ENCODE measurements at places on chromosomes 4 and X.

DNA sequence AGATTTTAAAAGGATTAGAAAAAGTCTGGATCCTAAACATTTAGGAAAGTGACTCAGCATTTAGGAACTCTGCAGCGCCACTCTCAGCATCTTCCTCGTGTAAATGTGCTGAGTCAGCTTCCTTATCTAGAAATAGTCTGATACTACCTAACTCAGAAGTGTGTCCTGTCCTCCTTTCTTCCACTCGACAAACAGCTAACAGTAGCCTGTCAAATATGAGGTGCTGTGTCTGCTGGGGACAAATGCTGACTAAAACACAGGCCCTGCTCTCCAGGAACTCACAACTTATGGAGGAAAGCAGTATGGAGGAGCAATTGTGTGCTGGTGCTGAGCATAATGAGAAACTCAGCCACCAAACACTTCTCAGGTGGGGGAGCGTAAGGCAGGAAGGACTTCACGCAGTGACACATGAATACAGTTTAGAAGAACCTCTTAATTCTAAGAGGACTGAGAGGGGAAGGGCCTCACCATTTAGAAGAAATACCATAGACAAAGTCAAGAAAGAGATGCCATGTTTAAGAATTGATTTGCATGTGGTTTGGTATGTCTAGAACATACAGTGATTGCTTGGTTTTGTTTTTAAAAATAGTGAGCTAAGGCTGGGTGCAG is 125.3 kb downstream of the SOWAHB start:
- DNase-seq: no peak

DNA sequence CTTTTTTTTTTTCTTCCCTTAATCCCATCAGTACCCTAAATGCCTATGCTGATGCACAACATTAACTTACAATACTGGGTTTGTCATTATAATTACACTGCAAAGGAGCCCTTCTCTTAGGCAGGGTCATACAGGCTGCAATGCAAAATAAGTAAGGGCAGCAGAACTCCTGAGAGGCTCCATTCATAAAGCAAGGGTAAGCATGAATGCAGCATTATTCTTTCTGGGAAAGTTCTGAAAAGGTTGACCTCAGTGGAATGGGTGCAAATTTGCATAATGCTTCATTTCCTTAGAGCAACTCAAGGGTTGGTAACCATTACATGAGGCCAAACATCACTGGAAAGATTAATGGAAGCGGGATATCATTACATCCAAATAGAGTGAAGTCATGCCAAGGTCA is 789.2 kb downstream of the KLHL13 start:
- DNase-seq: no peak

- DNase-seq: no peak
Measured at GRCh38 chr4:88382621-88383020, 4.0 kb downstream of the HERC6 start.

GRCh38 chrX:48045410-48046311 is 25.8 kb downstream of the ZNF630 start:
- no peak for DNase-seq

- no peak for DNase-seq
Measured at GRCh38 chrX:106415276-106415895, 196.4 kb upstream of the RADX start.

- DNase-seq: peak; percentile 33
Measured at GRCh38 chr4:80029364-80029763, 43.7 kb downstream of the ANTXR2 start.

DNA sequence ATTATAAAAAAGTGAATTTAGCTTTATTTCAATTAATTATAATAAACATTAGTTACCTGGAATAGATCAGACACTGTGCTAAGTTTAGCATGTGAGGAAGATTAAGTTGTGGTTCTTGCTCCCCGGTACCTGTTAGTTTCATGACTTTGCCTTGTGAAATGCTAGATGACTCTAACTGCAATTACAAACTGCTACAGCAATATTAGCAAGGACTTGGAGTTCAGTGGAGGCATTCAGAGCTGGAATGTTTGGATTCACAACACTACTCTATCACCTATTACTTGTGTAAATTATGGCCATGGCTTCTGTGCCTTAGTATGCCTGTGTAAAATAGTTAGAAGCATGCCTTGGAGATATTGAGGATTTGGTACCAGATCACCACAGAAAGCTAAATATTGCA is 21.4 kb upstream of the ANXA10 start:
- no peak for DNase-seq

DNA sequence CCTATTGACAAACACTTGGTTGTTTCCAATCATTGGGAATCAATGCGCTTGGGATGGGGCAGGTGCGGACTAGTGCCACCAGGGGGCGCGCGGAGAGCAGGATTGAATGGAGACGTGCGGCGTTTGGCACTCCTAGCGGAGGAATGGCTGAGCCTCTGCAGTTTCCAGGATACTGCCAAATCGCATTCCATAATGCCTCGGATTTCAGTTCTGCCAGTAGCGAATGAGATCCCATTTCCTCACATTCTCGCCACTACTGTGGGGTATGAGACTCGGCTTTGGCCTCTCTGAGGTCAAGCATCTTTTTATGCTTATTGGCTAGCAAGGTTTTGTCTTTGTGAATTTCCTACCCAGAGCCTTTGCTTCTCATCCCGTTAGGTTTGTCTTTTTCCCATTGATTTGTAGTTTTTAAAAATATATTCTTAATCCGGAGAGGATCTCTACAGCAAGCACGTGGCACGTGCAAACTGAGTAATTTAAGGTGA is 28.7 kb downstream of the CLDN34 start:
- DNase-seq: no peak

- DNase-seq: no peak
Measured at GRCh38 chr4:183658362-183659028, 490 bp downstream of the RWDD4 start.

GRCh38 chr4:53004497-53005148 is 142.5 kb downstream of the RASL11B start:
- no peak for DNase-seq

GRCh38 chr4:148980782-148981480 is 538.7 kb upstream of the NR3C2 start:
- DNase-seq: no peak

DNA sequence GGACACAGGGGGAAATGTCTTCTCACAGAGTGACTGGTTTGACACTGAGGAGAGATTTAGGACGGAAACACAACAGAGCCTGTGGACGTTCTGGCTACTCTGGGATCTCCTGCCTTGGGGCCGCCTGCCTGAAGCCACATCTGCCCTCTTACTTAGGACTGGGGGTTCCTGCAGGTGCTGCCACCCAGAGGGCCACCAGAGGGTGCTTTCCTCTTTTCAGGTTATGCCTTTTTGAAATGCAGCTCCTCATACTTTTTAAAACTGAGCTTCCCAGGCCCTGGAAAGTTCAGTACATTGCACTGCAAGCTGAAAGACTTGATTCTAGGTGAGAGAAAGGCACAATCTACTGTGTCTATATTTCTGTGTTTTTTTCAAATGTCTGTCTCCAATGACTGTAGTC is 92.2 kb upstream of the PGRMC2 start:
- DNase-seq: peak; percentile 8

DNA sequence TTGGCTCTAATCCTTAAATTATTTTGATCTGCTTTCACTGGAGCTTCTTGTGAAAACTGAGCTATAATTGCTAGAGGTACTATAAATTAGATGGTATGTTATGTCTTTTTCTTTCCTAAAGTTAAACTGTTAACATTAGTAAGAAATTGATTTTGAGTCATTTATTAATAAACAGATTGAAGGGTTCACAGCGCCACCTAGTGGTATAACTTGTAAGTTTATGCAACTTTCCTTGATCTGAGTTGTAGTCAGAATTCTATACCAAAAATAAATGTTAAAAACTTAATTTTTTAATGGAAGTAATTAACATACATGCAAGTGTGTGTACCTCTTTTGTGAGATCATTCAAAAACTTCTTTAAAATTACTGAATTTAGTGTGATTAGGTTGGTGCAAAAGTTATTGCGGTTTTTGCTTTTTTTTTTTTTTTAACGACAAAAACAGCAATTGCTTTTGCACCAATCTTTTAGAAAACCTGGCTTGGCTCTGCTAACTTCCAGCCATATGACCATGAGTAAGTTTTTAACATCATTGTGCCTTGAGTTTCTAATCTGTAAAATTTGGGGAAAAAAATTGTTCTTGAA is 151.5 kb downstream of the CENPC start:
- no peak for DNase-seq

DNA sequence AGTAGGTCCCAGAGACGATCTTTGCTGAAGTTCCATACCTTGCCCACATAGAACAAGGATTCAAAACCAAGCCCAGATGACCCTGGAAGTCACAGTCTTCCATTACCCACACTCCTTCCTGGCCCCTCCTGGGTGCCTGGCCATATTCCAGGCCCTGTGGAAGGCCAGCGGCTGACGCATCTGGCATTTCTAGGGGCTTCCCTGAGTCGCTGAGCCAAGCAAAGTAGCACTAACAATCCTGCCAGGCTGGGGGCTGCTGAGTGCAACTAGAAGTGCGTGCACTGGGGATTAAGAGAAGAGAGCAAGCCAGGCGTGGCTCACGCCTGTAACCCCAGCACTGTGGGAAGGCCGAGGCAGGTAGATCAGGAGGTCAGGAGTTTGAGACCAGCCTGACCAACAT is 175.2 kb upstream of the CPEB2 start:
- DNase-seq: no peak

- DNase-seq: no peak
Measured at GRCh38 chr4:105130945-105131344, 15.7 kb upstream of the TET2 start.

GRCh38 chrX:68409194-68409593 is 24.1 kb downstream of the OPHN1 start:
- no peak for DNase-seq

DNA sequence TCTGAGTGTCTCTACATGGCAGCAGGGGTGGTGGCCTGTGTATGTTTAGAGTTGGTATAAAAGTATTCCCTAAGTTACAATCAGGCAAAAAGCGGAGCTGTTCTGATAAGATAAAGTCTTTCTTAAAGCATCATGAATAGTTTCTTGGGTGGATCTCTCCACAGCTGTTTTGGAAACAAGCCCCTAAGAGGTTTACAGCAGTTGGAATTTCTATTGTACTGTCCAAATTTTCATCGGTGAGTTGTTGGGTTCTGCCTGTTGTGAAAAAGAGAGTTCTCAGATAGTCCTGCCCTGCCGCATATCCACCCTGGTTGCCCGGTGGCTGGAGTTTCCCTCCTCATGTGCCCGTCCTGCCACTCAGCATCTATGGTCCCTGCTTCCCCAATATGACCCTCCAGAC is 50.1 kb downstream of the C4orf51 start:
- DNase-seq: no peak

- no peak for DNase-seq
Measured at GRCh38 chr4:185831125-185831815, 19.3 kb upstream of the SORBS2 start.

DNA sequence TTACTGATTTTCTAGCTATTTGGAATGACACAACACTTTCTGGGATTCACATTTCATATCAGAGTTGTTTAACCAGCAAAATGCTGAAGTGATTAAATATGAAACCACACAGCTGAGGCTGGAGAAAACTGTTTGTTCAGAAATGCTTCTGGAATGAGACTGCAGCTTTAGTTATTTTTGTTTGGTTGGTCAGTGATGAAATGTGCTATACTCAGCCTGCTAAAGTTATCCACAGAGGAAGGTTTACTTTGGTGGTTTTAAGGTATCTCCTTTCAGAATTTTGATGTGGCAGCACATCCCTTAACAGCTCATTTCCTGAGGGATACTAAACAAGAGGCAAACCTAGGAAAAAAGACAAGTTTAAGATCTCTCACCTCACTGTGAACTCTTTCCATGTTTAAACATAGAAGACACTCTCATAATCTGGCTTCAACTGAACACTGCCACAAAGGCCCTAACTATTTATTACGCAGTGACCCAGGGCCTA is 106.6 kb upstream of the PDE5A start:
- DNase-seq: no peak

DNA sequence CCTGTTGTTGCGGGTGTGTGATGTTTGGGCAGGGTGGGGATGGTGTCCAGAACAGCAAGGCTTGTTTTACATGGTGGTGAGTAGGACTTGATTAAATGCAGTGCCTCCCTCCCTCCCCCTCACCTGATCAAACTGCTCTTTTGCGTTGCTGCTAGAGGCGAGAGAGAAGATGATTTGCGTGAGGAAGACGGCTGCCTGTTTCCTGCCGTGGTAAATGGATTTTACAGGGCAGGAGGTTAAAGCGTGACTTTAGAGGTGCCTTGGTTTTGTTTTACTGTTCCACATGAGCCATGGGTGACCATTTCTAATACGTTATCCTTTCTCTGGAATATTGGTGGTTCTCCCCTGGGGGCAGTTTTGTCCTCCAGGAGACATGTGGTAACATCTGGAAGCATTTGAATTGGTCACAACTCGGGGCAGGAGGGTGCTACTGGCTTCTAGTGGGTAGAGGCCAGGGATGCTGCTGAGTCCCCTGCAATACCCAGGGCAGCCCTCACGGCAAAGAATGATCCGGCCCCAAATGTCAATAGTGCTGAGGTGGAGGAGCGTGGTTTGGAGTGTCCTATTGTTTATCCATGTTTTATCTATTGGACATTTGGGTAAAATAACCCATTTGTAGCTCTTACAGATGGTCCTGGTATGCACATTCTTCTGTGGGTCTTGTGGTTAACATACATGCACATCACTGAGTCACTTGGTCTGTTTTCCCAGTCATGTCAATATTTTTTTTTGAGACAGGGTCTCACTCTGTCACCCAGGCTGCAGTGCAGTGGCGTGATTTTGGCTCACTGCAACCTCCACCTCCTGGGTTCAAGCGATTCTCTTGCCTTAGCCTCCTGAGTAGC is 73.7 kb downstream of the SHROOM2 start:
- DNase-seq: no peak

GRCh38 chr4:40698733-40699132 is 51.0 kb upstream of the NSUN7 start:
- no peak for DNase-seq

DNA sequence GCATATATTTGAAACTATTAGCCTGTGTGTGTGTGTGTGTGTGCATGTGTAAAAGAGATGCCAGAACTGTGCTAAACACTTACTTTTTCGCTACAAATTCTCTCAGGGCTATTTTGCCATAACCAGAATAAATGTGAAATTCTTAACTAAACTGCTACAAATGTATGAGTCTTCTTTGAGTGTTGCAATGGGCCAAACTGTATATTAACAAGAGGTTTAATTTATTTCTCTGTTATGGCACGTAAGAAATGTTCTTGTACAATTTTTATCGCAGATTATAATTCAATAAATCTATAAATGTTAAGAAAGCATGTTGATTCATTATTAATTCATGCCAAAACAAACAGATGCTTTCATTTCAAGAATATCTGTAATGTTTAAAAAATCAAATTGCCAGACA is 454.5 kb upstream of the PCDH7 start:
- DNase-seq: no peak

GRCh38 chr4:171947400-171947799 is 134.2 kb downstream of the GALNTL6 start:
- DNase-seq: no peak

GRCh38 chrX:153926858-153927671 is 1.0 kb upstream of the ARHGAP4 start:
- peak; percentile 71 for DNase-seq

GRCh38 chrX:85922821-85923220 is 124.5 kb downstream of the CHM start:
- no peak for DNase-seq

- DNase-seq: no peak
Measured at GRCh38 chr4:174201871-174202270, 81.6 kb downstream of the FBXO8 start.
